ENCODE measurements at places on chromosomes 3 and 15.

DNA sequence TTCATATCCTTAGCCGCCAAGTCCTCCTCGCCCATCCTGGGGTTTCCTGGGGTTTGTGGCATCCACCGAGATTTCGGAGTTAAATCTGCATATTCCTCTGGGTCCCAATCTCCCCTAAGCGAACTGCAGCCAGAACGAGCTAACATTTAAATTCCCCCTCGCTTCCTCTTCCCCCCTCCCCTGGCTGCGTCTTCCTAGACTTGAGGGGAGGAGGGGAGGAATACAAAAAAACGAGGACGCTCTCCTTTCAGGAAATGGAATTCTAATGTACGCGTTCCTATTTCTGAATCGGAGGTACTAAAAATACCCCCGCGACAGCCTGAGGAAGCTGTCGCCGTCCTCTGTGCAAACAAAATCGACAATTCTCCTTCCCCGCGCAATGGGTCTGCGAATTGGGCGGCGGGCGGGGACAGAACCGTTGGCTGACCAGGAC, 5.6 kb downstream of the FEZF2 start:
- DNase-seq: no peak

GRCh38 chr3:109532257-109533216, 195.2 kb upstream of the DPPA4 start:
- peak; percentile 39 for DNase-seq

DNA sequence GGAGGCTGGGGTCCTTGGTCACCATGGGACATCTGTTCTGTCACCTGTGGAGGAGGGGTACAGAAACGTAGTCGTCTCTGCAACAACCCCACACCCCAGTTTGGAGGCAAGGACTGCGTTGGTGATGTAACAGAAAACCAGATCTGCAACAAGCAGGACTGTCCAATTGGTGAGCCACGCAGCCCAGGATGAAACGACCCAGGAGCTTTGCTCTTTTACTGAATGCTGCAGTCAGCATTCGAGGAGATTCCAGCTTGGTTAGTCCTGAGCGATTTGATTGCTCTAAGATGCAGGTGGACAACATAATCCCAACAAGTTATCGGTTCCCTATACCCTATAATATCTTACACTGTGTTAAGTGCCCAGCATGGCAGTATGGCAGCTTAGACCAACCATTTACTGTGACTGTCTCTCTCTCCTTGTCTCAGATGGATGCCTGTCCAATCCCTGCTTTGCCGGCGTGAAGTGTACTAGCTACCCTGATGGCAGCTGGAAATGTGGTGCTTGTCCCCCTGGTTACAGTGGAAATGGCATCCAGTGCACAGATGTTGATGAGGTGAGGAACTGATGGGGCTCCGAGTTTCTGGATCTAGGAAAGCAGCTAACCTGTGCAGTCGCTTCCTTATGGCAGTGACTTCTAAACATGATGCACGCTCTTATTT, 7.8 kb downstream of the THBS1 start:
- DNase-seq: no peak

DNA sequence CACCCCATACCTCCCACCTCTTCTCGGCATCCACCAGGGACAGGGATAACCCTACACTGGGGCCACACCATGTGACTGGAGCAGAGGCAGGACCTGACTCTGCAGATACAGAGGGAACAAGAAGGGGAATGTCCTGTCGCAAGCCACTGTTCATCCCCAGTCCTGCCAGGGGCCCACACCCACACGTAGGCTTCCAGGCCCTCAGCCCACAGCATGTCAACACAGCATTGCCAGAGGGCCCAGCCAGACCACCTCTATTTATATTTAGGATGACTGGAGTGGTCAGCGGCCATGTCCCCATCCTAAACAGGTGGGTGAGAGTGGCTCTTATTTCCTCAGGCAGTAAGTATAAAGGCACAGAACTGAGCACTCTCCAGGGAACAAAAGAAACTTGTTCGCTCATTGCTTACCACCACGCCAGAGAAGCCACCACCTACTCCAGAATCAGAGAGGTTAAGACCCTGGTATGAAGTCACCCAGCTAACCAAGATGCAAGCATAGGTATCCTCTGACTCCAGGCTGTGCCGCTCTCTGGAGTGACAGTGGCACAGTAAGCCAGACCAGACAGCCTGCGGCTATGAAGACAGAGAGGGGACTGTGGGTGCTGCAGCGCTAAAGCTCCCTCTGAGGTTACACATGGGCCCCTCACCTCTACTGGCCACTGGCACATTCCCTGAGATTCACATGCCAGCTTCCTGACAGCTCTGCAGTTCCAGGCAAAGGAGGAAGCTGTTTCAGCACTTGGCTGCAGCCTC, 67.9 kb downstream of the LRIG1 start:
- no peak for DNase-seq

- DNase-seq: no peak
These were observed 1.4 kb downstream of the STARD9 start for GRCh38 chr15:42576776-42577175.

GRCh38 chr15:88141269-88141889, 115.2 kb downstream of the NTRK3 start:
- DNase-seq: no peak

- DNase-seq: no peak
These were observed 24.2 kb downstream of the WDR93 start for GRCh38 chr15:89714775-89715174.

DNA sequence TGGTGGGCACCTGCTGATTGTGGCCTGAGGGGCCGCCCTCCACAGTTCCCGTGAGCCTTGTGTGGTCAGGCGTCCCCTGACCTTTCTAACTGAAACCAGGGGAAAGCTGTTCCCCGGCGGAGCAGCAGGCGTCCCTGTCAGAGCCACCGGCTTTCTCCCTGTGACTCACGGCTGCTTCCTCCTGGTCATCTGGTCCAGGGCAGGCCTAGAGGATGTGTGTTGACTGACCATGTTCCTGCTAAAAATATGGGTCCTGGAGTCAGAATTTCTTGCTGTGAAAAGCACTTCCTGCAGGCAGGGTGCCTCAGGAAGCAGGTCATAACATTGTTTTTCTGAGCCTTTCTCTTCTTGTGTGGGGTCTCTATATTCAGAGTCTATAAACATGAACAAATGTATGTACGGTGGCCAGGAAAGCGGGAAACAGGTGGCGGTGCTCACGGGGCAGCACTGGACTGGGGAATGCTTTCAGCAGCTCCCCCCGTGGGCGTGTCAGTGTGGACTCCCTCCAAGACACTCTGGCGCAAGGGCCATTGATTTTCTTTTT, 38.4 kb upstream of the CGNL1 start:
- DNase-seq: no peak

DNA sequence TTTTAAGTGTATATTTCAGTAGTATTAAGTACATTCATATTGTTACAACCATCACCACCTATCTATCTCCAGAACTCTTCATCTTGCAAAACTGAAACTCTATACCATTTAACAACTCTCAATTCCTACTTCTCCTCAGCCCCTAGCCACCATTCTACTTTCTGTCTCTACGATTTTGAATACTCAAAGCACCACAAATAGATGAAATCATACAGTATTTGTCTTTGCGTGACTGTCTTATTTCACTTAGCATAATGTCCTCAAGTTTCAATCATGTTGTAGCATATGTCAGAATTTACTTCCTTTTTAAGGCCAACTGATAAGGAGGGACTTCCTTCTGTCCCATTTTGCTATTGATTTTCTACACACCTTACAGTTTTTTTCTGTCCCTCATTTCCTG, 593.3 kb downstream of the FHIT start:
- DNase-seq: no peak

DNA sequence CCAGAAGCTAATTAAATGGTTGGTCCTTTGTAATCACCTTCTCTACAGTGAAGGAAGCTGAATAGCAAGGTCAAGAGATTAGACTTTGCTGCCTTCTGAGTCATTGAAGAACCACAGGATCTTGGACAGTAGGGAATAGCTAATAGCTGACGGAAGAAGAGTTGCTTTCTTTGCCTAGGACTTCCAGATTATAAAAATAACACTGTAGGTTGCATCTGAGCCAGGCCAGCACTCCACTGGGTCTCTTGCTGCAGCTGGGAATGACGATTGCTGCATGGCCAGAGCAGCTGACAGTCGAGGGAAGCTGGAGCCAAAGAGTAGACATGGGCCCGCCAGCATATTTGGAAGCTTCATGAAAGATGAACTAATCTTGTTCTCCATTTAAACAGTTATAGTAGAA, 81.5 kb upstream of the KCNMB2 start:
- no peak for DNase-seq

- no peak for DNase-seq
These were observed 97.6 kb downstream of the SNRPN start for GRCh38 chr15:25052191-25052999.

- DNase-seq: no peak
These were observed 94.3 kb downstream of the IGF2BP2 start for GRCh38 chr3:185730550-185730949.

DNA sequence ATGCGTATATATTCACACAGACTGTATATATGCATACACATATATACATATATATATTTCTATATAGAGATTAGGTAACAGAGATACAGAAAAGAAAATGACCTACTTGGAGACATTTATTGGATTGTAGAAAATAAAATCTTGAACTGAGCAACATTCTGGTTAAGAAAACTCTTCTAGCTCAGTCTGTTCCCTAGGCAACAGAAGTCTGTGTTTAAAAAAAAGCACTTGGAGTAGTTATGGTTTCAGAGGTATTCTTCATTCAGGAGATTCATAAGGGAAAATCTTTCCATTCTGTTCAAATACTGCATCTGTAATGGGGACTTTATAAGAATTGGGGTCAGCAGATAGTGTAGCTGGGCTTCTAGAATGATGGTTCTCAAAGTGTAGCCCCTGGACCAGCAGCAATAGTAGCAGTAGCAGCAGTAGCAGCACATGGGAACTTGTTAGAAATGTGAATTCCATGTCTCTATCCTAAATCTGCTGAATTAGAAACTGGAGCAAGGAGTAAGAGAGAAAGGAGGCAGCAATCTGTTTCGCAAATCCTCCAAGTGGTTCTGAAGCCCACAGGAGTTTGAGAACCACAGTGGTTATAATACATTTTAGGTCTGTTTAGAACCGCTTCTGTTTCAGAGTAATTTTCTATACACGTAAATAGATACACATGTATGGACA, 112.8 kb upstream of the TMEM108 start:
- DNase-seq: no peak

DNA sequence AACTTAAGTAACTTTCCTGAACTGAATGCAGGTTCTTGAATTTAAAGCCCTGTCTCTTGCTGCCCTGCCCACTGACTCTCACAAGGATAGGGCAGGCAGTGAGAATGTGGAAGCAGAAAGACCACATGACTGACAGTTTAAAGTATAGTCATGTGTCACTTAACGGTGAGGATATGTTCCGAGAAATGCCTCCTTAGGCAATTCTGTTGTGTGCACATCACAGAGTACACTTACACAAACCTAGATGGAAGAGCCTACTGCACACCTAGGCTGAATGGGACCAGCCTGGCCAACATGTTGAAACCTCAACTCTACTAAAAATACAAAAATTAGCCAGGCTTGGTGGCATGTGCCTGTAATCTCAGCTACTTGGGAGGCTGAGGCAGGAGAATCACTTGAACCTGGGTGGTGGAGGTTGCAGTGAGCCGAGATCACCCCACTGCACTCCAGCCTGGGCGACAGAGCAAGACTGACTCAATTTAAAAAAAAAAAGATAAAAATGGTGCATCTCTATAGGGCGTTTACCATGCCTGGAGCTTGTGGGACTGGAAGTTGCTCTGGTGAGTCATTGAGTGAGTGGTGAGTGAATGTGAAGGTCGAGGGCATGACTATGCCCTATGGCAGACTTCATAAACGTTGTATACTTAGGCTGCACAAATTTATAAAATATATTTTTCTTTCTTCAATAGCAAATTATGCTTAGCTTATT, 18.9 kb upstream of the COPG1 start:
- DNase-seq: no peak

DNA sequence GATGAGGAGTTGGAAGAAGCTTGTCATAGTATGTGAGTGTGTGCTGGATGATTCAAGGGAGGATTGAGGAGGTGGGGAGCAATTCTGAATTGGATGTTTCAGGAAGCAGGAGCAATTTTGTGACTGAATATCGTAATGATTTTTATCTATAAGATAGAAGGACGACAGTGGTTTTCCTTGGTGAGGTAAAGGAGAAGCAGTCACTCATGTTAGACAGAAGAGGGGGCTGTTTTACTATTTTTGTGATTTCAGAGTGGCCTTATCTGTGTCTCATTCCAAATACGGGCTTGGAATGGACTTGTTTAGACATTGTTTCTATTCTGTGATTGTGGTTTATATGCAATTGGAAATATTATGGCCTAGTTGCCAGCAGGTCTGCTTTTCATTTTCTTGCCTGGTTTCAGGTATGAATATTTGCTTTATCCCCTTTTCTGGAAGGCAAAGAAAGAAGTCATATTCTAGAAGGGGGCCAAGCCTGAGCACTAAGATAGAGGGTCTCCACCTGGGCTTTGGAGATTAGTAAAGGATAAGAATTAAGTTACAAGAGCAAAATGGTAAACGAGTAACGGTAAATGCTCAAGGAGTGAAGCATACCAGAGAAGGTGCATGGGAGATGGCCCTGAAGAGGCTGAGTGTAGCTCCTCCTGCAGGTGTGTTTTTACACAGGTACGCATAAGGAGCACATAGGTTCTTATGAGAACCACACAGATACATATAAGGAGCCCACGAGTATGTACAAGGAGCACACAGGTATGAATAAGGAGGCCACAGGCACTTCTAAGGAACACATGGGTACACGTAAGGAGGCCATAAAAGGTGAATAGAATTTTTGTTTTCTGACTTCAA, 124.6 kb upstream of the KCNAB1 start:
- peak; percentile 3 for DNase-seq

- no peak for DNase-seq
These were observed 5.1 kb upstream of the TM4SF1 start for GRCh38 chr3:149382518-149382917.

DNA sequence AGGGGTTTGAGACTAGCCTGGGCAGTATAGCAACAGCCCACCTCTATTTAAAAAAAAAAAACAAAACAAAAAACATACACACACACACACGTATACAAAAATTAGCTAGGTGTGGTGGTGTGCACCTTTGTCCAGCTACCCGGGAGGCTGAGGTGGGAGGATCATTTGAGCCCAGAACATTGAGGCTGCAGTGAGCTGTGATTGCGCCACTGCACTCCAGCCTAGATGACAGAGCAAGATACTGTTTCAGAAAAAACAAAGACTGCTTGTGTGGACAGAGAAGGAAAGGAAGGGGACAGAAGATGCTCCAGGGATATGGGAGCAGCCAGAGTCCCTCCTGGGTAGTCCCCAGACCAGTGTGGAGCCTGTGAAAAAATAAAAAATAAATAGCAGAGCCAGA, 12.9 kb downstream of the TYRO3 start:
- DNase-seq: no peak

- no peak for DNase-seq
These were observed 73.6 kb downstream of the ADCY5 start for GRCh38 chr3:123375014-123375940.

- no peak for DNase-seq
These were observed 21.9 kb downstream of the FSTL1 start for GRCh38 chr3:120428924-120429323.

GRCh38 chr3:71998995-71999673, 214.2 kb upstream of the PROK2 start:
- no peak for DNase-seq

All from CD4-positive, alpha-beta T cell treated with Interleukin-6 at 100 ng/mL for 8 hours (primary cell).